ENCODE measurements at places on chromosomes 5 and 9. TPM values are rescaled to one million over a fixed set of nuclear protein-coding genes. Genes with fewer than 3 reads are reported as not detected.
A peak's percentile ranks its signal among the peaks of the same experiment; 100 is the strongest.

- DNase-seq = no peak
These were observed 91.7 kb downstream of the NTRK2 start for GRCh38 chr9:84761137-84761808.

DNA sequence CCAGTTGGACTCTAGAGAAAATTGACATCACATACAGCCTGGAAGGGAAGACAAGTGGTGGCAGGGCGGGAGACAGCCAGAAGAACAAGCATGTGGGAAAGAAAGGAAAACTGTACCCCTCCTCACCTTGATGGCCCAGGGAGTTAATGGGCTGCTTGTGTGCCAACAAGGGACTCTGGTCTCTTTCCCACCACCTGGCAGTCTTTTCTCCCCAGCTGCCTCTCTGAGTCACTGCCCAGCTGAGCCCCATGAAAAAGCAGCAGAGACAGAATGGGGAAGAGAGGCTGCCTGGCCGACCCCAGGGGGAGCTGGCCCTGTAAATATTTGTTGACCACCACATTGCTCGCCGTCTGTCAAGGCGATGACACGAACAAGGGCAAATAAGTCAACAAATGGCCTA lies 359.4 kb downstream of the ENC1 start:
- no peak for DNase-seq

DNA sequence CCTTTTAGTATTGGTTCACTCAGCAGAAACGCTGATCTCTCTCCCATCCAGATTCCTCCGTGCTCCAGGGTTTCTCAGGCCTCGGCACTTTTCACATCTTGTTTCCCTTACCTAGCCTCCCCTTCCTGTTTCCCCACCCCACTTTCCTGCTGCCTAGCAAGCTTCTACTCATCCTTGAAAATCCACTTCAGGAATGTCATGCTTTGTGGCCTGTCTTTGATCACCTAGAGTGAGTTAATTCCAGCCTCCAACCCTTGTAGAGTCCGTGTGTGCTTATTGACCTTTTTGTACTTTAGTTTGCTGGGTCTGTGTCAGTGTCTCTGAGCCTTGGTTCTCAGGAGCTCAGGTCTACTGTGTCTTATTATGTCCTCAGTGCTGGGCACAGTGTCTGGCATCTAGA lies 116.6 kb downstream of the AOPEP start:
- DNase-seq = no peak

DNA sequence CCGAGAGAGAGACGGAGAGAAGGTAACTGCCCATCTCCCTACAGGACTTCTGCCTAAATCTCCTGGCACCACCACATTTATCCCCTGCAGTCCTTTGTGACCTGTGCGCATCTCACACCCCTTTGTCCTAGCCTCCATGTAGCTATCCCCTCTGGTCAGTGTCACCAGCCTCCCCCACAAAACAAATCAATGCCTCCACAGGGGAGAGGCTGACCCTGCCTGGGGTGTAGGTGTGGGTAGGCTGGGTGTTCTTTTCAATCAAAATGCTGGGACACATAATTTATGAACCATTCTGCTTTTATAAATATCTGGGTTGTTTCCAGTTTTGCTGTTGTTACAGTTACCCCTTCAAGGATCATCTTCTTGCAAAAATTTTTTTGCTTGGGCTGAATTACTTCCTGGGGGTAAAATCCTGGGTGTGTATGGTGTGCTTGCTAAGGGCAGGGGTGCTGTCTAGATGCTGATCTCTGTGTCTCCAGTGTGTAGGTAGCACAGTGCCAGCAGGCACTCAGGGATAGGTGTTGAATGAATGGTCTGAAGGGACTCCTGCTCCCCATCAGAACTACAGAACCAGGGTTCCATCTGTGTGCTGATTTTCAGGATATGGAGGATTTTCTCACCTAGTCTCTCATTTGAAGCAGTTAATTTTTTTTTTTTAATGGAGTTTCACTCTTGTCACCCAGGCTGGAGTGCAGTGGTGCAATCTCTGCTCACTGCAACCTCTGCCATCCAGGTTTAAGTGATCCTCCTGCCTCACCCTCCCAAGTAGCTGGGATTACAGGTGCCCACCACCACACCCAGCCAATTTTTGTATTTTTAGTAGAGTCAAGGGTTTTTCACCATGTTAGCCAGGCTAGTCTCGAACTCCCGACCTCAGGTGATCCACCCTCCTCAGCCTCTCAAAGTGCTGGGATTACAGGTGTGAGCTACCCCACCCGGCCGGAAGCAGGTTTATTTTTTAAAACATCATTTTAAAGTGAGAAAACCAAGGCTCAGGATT lies at the start of gene GARIN3:
GARIN3 (minus strand) TSS at position 51 of the 1,000 bp plus-strand sequence. CDS start 96 bp downstream, outside the sequence.
- DNase-seq = no peak

- peak; percentile 92 for DNase-seq
These were observed 513 bp downstream of the FAM193B start for GRCh38 chr5:177553671-177554429.

GRCh38 chr5:157750320-157750719 lies 6.8 kb downstream of the LSM11 start:
- no peak for DNase-seq

- no peak for DNase-seq
These were observed 2.1 kb upstream of the GFRA3 start for GRCh38 chr5:138276402-138277054.

GRCh38 chr9:86578722-86579121 lies 224.5 kb upstream of the TUT7 start:
- no peak for DNase-seq

DNA sequence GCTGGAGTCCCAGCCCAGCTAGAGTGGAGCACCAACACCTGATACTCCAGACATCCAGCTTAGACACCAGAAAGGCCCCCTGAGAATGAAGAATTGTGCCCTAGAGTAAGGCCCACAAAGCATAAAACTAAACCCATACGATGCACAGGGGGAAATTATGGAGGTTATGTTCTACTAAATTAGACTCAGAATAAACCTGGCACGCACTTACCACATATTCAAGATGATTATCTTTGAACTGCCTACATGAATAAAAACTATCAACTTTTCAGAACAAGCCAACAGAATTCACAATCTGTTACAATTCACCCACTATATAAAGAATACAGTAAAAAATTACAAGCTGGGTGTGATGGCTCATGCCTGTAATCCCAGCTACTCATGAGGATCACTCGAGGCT lies 168.5 kb downstream of the CPLANE1 start:
- DNase-seq = no peak

DNA sequence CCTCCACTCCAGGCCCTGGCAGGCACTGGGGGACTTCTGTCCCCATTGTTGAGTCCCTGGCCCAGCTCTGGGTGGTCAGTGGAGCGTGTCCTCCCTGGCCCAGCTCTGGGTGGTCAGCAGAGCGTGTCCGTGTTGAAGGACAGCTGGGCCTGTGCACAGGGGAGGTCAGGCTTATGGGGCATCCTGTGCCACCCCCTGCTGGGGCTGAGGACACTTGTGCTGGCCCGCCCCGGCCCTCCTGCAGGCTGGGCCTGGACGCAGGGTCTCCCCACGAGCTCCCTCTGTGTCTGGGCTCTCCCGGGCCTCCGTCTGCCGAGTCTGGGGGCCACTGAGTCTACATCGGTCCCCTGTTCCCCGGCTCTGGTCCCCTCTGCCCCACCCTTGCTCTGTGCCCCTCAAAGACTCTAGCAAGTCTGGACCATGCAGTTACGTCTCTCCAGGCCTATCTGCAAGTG lies 11.5 kb upstream of the CLIC3 start:
- no peak for DNase-seq

- DNase-seq = no peak
These were observed 160.8 kb upstream of the CDKN2B start for GRCh38 chr9:22169727-22170503.

LARP1 gene
- 32.2 TPM for polyA plus RNA-seq

GRCh38 chr5:88450239-88450638 lies 181.6 kb upstream of the TMEM161B start:
- no peak for DNase-seq

- DNase-seq = no peak
These were observed 566.6 kb upstream of the TUSC1 start for GRCh38 chr9:26244661-26245451.

DNA sequence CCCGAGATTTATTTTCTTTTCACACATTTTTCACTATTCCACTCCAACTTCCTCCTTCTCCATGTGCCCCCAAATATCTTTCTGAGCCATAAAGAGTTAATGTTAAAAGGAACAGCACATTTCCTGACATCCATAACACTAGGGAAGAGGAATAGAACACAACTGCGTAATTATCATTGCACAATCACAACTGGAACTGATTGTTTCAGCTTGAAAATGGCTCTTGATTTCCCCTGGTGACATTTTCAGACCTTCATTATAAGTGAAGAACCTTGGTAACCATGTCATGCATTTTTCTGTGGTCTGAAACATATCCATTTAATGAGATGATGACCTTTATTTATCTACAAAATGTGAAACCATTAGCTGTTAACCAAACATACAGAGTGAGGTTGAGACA lies 82.4 kb downstream of the PCSK1 start:
- DNase-seq = no peak

DNA sequence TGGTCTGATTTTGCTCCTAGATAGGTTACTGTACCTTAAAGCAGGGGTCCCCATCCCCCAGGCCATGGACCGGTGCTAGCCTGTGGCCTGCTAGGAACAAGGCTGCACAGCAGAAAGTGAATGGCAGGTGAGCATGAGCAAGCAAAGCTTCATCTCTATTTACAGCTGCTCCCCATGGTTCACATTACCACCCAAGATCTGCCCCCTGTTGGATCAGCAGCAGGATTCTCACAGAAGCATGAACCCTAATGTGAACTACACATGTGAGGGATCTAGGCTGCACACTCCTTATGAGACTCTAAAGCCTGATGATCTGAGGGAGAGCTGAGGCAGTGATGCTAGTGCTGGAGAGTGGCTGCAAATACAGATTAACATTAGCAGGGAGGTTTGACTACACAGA lies 78.1 kb downstream of the DRD1 start:
- DNase-seq = no peak

LIFR gene
- polyA plus RNA-seq = 6.8 TPM

FOXI1 gene
- not detected for polyA plus RNA-seq

DNA sequence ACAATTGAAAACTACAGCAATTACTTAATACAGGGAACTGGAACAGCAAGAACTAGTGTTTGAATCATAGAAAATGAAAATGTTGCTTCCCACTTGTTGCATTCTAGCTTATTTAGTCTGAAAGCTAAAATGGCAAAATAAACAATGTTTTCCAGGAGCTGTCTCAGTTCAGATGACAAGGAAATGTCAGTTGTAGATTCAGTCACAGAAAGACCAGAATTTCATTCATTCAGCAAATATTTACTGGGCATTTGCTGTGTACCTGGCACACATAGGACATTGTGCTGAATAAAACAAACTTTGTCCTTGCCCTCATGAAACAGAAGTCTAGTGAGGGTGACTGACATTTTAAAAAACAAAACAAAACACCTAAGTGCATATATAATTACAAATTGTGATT lies 41.5 kb downstream of the GCNT4 start:
- no peak for DNase-seq

- no peak for DNase-seq
These were observed 79.4 kb upstream of the TLE4 start for GRCh38 chr9:79492092-79493009.

- DNase-seq = no peak
These were observed 289.7 kb downstream of the CDK5RAP2 start for GRCh38 chr9:120289990-120290975.

DNA sequence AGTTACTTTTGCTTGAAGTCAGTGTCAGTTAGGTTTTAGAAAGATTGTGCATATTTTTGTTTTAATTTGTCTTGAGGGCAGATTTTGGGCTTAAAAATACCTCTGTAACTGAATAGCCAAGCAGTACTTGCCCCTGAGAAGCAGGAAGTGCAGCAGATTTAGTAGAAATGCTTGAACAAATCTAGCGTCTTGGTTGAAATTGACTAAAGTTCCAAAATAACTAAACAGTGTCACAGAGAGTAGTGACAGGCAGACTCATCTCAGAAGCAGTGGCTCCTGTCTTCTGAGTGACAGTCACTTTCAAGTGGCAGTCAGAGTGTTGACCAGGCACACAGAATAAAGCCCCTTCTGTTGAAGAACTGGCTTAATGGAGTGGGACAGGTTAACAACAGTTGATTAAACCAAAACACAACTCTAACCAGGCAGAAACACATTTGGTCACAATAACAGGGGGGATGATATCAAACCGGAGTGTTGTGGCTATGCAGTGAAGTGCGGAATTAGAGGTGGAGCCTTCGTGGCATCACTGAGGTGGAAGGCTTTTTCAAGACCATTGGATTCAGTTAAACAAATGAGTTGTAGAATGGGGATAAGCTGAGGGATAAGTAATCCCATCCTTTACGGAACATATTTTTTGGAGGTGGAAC lies 29.1 kb downstream of the TRIO start:
- no peak for DNase-seq

IFNA4 gene
- polyA plus RNA-seq = not detected

- DNase-seq = no peak
These were observed 27.0 kb downstream of the SLC22A4 start for GRCh38 chr5:132321109-132321721.

GRCh38 chr9:21144603-21145002 lies 3.0 kb upstream of the IFNW1 start:
- DNase-seq = no peak

SPATA6L gene
- polyA plus RNA-seq = 0.35 TPM

GRCh38 chr5:96577909-96578308 lies 84.3 kb upstream of the CAST start:
- no peak for DNase-seq

GDA gene
- polyA plus RNA-seq = 0.02 TPM

ACTBL2 gene
- not detected for polyA plus RNA-seq

DNA sequence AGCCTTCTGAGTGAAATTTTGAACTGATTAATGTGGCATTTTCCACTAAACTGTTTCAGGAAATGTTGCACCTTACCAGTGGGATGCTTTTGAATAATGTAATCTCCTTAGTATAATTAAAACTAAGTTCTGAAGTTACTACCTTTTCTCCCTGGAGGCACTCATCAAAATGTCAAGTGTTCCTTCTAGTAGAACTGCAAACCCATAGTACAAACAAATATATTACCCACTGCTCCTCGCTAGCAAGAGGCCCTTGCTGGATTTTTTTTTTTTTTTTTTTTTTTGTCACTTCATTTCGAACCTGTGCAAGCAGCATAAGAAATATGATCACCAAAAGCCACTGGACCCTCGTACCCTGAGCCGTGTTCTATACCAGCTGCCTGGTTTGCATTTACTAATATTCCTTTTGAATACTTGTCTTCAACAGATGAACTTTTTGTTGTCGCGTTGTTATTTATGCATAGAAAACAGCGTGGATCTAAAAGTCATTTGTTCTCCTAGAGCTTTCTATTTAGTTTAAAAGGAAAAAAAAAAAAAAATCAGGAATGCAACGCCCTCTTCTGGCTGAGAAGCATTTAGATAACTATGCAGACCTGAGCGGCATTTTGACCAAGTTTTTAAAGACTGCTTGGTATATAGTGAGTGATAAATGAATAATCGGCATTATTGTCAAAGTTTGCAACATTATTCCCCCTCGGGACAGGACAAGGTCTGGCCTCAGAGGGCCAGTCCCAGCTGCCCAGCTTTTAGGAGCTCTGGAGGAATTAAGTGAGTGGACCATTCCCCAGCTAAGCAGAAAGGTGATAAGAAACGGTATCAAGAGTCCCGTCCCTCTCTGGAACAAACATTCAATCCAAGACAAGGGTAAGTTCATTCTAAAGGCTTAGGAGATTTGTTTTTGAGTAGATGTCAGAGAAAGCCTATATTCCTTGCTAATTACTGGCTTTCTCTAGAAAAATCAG lies 162.5 kb upstream of the KIF2A start:
- DNase-seq = no peak

Measured in spleen (tissue), 13 donors.